ENCODE measurements at places on chromosomes 3 and 15.
A peak's percentile ranks its signal among the peaks of the same experiment; 100 is the strongest.

DNA sequence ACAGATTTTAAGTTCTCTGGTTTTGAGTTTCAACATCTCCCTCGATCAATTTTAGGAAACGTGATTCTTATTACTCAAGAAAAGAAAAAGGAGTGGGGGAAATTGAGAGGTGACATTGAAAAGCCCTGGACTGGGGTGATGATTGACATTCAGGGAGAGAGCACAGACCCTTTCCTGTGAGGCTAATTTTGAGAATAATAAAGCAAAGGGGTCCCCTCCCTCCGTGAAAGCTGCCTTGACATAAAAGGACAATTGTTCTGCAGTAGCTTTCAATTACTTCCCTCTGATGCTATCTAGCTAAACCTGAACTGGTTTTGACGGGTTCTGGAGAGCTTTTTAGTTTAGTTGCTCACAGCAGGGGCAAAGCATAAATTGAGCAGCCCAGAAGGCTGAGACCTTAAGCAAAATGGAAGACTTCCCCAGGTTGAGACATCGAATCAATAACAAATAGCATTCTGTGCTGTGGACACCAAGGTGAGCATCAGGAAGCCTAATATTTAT, 14.4 kb upstream of the CMTM8 start:
- no peak for DNase-seq

DNA sequence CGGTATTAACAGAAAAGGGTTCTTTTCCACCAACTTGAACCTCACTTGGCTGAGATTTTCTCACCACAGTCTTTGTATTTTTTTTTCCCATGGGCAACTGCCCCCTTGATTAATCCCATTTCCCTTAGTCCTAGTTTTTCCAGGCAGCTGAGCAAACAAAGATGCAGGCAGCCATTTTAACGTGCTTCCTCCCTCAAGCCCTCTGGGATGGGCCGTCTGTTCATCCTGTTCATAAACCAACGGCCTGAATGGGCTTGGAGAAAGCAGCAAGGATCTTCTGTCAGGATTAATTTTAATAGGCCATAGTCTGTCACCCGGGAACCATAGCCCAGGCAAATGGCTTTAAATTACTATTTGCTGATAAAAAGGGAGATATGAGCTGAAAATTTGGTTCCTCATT, 10.4 kb upstream of the POLR2M start:
- no peak for DNase-seq

GRCh38 chr15:92153620-92154019, 240.1 kb upstream of the ST8SIA2 start:
- DNase-seq, result no peak

- DNase-seq, result no peak
These were observed 321.8 kb downstream of the TBC1D5 start for GRCh38 chr3:17420668-17421067.

GRCh38 chr3:140822401-140823047, 119.1 kb upstream of the SLC25A36 start:
- DNase-seq, result no peak

GRCh38 chr3:171452328-171452727, 7.9 kb downstream of the TNIK start:
- DNase-seq, result no peak

DNA sequence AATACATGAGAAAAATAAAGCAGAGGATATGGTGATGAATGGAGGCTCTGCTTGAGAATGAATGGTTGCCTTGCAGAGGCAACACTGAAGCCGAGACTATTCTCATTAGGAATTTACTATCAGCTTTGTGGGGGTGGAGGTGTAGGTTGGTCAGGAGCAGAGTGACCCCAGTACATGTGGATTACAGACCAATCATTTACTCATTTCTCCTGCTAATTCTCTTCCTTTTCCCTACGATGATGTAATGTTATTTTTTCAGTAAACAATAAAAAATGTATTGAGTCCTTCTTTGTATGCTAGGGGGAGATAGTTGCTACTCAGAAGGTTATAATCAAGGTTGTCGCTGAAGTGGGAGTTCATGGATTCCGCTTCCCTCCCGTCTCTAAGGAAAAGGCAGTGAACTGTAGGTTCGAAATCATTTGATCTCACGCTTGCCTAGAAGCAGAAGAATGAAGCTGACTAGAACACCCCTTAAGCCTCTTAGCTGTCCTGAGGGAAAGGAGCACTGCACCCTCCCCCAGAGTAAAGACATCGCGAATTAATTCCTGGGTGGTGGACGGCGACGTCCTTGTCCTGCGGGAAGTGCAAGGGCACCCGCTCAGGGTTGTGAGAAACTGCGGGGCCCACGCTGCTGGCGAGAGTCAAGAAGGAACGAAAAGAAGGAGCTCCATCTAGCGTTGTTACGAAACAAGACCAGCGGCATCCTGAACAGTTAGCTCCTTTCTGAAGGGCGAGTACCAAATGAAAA, 213.2 kb upstream of the PFN2 start:
- DNase-seq, result peak; percentile 2

Data from effector memory CD4-positive, alpha-beta T cell (primary cell).